Glutamatergic neuron (in vitro differentiated cells): ENCODE measurements at places on chromosomes 5 and 9.

DNA sequence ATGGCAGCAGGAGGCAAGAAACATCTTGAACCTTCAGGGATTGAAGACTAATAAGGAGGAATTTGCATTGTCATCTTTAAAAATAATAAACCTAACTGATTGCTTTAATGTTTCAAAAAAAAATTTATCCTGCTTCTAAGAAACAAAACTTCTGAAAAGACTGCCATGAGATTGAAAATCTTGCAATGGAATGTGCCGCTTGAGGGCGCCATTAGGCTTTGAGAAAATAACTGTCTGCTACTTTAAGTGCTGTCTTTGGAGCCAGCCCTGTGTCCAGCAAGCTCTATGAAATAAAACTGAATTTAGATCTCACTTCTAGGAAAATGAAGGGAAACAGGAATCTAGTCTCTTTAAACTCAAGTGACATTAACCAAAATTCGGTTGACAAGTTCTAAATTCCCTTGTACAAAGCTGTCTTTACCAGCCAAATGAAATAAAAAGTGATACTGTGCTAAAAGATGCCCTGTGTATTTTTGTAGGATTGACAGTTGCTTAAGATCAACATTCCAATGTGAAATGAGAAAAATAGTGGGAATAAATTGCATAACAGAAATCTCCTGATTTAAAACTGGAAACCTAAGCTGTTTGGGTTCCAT, 79.4 kb downstream of the ESM1 start:
- no peak overlapping the region for H3K4me3 ChIP-seq
- H3K36me3 ChIP-seq = no peaks in the 10 kb centered on the region
- peaks cover 24% of the 10 kb centered on the region for H3K4me1 ChIP-seq
- no peak overlapping the region for H3K27ac ChIP-seq

DNA sequence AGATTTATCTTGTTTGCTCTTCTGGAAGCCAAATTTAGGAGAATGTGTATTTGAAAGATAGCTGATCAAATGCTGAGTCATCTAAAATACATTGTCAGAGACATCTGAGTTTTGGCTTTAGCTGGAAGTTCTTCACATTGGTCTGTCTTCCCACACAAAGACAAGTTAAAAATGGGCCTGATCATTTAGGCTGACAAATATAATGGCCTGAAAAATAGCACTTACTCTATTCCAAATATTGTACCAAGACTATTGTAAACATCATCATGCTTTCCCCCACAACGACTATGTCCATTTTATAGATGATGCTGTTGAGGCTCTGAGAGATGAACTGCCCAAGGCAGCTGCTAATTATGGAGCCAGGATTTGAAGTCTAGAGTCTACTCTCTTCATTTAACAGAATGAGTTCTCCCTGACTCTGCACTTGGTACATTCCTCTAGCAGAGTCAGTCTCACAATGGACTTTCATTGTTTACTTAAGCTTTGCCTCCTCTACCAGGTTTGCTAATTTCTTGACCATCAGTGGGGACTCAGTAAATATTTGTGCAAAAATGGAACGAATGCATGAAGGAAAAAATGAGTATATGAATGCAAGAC, 619.4 kb upstream of the KLF4 start:
- no peaks in the 10 kb centered on the region for H3K27me3 ChIP-seq
- H3K36me3 ChIP-seq = no peaks in the 10 kb centered on the region
- no peak overlapping the region for H3K27ac ChIP-seq
- DNase-seq = no peak
- H3K4me1 ChIP-seq = no peaks in the 10 kb centered on the region

DNA sequence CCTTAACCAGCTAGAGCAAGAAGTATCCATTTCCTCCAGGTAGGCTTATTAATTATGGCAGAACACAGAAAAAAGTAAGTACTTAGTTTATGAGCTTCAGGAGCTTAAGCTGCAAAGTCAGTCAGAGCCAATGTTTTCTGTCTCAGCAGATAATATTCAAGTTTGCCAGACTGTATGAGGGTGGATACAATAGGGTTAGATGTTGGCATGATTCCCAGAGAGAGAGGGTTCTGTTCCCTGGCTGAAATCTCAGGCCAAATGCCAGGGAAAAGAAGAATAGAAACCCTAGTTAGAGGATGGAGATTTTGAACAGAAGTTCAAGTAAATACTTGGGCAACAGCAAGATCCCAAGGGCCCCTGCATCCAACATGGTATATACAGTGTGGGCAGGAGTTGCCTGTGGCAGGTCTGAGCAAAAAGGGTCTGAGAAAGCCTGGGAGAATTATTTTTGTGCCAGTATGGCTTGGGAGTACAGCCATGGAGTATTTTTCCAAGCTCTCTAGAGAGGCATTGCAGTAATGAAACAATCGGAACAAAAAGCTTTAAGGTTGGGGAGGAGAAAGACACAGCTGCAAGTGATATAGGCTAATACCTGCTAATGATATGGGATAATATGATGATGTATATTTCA, 31.0 kb upstream of the ISOC1 start:
- no peaks in the 10 kb centered on the region for H3K36me3 ChIP-seq
- H3K4me1 ChIP-seq = no peaks in the 10 kb centered on the region
- H3K27me3 ChIP-seq = no peaks in the 10 kb centered on the region
- DNase-seq = no peak

- H3K4me3 ChIP-seq = no peak overlapping the region
- no peak for DNase-seq
- H3K4me1 ChIP-seq = no peaks in the 10 kb centered on the region
- no peaks in the 10 kb centered on the region for H3K27me3 ChIP-seq
- no peak overlapping the region for H3K27ac ChIP-seq
Measured at GRCh38 chr5:97943036-97943435, 760.0 kb upstream of the RIOK2 start.

GRCh38 chr9:121472446-121472845, 27.2 kb downstream of the GGTA1 start:
- H3K36me3 ChIP-seq = no peaks in the 10 kb centered on the region
- peaks cover 7% of the 10 kb centered on the region for H3K27me3 ChIP-seq
- no peak overlapping the region for H3K4me3 ChIP-seq
- peaks cover 3% of the 10 kb centered on the region for H3K4me1 ChIP-seq
- no peak for DNase-seq
- no peak overlapping the region for H3K27ac ChIP-seq

- H3K27me3 ChIP-seq = no peaks in the 10 kb centered on the region
- H3K4me3 ChIP-seq = no peak overlapping the region
- H3K27ac ChIP-seq = no peak overlapping the region
- peaks cover 4% of the 10 kb centered on the region for H3K4me1 ChIP-seq
- no peak for DNase-seq
Measured at GRCh38 chr5:151886546-151887275, 37.9 kb downstream of the GLRA1 start.

DNA sequence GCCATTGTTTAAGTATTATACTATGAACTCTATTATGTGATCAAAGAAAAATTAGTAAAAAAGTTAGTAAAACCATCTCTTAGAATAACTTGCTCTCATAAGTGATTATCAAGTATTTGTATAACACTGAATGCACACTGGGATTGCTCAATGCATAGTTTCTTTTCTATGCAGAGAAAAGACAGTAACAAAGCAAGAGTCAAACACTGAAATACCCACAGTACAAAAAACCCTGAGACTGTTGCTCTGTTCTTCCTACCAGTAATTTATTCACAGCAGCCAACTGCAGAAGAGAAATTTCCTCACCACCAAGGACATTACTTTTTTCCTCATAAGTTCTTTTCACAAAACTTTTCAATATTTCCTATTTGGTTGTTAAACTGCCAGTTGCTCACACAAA, 634.4 kb downstream of the DTWD2 start:
- no peak overlapping the region for H3K4me3 ChIP-seq
- H3K27ac ChIP-seq = no peak overlapping the region
- H3K4me1 ChIP-seq = no peaks in the 10 kb centered on the region
- peaks cover 1% of the 10 kb centered on the region for H3K27me3 ChIP-seq

GRCh38 chr5:132294728-132295504, 722 bp downstream of the SLC22A4 start:
- DNase-seq = peak; percentile 40
- no peaks in the 10 kb centered on the region for H3K36me3 ChIP-seq
- H3K4me3 ChIP-seq = peak overlapping the region; percentile 92
- peaks cover 5% of the 10 kb centered on the region for H3K27me3 ChIP-seq
- H3K27ac ChIP-seq = no peak overlapping the region

DNA sequence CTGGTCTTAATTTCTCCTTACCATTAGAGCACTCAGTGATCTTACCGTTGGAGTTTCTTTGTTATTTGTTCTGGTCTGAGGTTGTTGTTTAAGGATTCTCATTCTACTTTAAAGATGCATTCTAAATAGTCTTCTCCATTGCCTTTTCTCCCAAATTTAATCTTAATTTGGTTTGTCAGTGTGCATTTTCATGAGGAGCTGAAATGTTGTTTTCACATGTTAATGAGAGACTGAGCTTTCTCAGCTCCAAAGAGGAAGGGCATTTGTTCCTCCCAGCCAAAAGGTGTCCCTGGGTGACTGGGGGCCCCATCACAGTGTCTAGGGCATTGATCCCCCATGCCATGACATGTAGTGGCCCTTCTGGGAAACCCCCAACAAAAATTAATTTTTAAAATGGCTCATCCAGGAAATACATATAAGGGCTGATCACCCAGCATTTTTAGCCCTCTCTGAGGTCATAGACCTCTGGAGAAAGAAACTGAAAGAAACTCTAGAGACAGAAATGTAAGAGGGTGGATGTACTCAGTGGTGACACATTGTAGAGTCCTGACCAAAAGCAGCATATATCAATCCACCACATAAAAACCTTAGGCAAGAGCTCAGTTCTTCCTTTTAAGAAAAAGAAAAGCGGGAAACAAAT, 240.4 kb upstream of the RAI14 start:
- peaks cover 2% of the 10 kb centered on the region for H3K36me3 ChIP-seq
- peak overlapping the region; percentile 49 for H3K27ac ChIP-seq
- H3K4me1 ChIP-seq = peaks cover 9% of the 10 kb centered on the region
- DNase-seq = no peak
- no peaks in the 10 kb centered on the region for H3K27me3 ChIP-seq

DNA sequence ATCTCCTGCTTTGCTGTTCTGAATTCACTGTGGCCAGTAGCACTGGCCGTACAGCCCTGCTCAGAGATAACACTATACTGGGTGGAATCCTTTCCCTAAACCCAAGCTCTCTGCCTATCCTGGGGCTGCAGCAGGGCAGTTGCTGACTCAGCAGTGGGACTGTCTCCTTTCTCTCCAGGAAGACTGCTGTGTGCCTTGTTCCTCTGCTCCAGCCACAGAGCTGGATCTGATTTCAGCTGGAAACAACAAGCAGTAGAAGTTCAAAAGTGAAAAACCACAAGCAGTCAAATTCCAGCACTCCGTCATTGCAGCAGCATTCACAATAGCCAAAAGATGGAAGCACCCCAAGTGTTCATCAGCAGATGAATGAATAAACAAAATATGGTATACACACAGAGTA, 105.0 kb downstream of the FBXL7 start:
- H3K4me1 ChIP-seq = peaks cover 48% of the 10 kb centered on the region
- no peak for DNase-seq
- no peak overlapping the region for H3K4me3 ChIP-seq
- H3K36me3 ChIP-seq = no peaks in the 10 kb centered on the region
- H3K27me3 ChIP-seq = peaks cover 16% of the 10 kb centered on the region
- peak overlapping the region; percentile 84 for H3K27ac ChIP-seq

GRCh38 chr9:133578524-133579441, 30.4 kb downstream of the FAM163B start:
- no peak for DNase-seq
- peaks cover 11% of the 10 kb centered on the region for H3K27me3 ChIP-seq

- H3K4me3 ChIP-seq = peak overlapping the region; percentile 1
- DNase-seq = no peak
- H3K36me3 ChIP-seq = no peaks in the 10 kb centered on the region
- H3K4me1 ChIP-seq = peaks cover 14% of the 10 kb centered on the region
- H3K27ac ChIP-seq = no peak overlapping the region
Measured at GRCh38 chr5:148696187-148697036, 42.1 kb upstream of the HTR4 start.

DNA sequence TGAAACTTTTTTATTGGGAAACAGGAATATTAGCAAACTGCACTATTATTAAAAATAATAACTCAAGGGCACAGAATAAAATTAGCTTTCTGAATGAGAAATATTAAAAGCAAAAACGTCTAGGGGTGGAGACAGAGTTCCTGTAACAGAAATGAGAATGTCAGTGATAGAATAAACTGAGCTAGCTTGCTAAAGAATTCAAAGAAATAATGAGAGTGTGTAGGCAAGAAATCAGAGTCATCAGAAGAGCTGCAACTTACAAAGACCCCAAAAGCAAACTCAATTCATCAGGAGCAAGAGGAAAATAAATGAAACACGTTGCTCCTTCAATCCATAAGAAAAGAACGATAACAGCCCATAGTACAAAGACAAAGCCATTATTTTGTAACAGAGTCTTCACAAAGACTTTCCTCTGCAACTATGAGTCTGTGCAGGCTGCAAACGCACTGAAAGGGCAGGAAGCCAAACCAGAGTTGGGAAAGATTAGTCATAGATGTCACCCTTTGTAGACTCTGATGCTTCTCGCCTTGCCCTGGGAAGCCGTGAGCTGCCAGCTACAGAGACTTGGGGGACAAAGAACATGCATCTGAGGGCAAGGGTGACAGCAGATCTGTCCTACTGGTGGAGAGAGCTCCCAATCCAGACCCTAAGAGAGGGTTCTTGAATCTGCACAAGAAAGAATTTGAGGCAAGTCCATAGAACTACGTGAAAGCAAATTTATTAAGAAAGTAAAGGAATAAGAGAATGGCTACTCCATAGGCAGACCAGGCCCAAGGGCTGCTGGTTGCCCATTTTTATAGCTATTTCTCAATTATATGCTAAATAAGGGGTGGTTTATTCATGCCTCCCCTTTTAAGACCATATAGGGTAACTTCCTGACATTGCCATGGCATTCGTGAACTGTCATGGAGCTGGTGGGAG, 40.8 kb downstream of the SHC3 start:
- DNase-seq = no peak
- H3K27me3 ChIP-seq = no peaks in the 10 kb centered on the region
- no peak overlapping the region for H3K4me3 ChIP-seq
- H3K36me3 ChIP-seq = no peaks in the 10 kb centered on the region
- no peaks in the 10 kb centered on the region for H3K4me1 ChIP-seq

DNA sequence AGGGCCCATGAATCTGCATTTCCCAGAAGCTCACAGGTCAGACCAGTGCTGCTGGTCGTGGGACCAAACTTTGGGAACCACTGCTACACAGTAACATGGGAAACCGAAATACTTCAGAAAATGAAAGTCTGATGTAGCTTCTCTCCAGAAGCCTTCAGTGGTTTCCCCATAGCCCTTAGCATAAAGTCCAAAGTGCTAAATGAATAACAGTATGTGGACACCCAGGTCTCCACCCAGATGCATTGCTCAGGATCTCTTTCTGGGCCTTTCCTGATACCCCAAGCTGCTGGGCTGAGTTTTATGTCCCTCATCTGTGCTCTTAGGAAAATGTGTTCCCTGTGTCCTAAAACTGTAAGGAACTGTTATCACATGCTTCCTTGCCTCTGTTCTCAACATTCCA, 100.4 kb downstream of the NFIB start:
- no peaks in the 10 kb centered on the region for H3K36me3 ChIP-seq
- no peak overlapping the region for H3K27ac ChIP-seq
- H3K4me1 ChIP-seq = peaks cover 7% of the 10 kb centered on the region

GRCh38 chr9:95344735-95345325, 27.3 kb upstream of the FANCC start:
- H3K27me3 ChIP-seq = peaks cover 12% of the 10 kb centered on the region
- no peak overlapping the region for H3K4me3 ChIP-seq
- no peaks in the 10 kb centered on the region for H3K4me1 ChIP-seq
